Small intestine (tissue), 16 donors: ENCODE measurements at places on chromosomes 7 and 10. TPM values are rescaled to one million over a fixed set of nuclear protein-coding genes. Genes with fewer than 3 reads are reported as not detected.

DNA sequence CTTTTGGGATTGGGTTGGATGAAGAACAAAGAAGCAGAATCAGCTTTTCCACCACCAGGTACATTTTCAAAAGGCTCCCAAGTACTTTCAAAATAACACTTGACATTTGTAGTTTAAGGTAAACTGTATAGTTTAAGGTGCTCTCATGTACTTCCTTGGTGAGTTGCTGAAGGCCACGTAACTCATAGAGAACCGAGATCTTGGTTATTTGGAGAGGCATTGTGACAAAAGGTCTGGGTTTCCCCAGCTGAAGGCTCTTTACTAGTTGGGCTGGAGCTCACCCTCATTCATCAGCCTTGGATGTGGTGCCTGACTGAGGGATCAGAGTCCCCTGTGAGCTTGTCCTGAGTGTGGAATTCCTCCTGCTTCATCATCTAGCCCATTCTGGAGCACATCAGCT is 191.8 kb downstream of the TMEM178B start:
- no peak for DNase-seq
- no peaks in the 10 kb centered on the region for H3K36me3 ChIP-seq
- no peak overlapping the region for H3K4me3 ChIP-seq
- no peaks in the 10 kb centered on the region for H3K27me3 ChIP-seq
- no peaks in the 10 kb centered on the region for H3K4me1 ChIP-seq

DNA sequence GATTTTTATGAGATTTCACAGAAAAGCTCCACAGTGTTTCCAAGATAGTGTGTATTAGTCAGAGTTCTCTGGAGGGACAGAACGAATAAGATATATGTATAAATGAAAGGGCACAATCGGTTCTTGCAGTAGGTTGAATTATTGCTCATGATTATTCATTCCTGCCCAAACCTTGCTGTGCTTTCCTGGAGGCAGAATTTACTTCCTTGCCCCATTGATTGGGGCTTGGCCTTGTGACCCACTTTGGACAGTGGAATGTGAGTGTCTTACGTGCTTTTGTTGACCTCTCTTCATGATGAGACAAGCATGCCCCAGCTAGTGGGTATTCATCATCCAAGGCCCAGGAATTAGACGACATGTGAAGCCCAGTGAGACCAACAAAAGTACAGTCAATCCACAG is 53.0 kb upstream of the ABCB5 start:
- no peaks in the 10 kb centered on the region for H3K27me3 ChIP-seq
- H3K36me3 ChIP-seq, result no peaks in the 10 kb centered on the region
- DNase-seq, result no peak
- H3K4me3 ChIP-seq, result no peak overlapping the region
- H3K27ac ChIP-seq, result no peak overlapping the region

GRCh38 chr7:130350945-130351790 is 6.6 kb downstream of the CPA5 start:
- H3K27me3 ChIP-seq, result peaks cover 3% of the 10 kb centered on the region
- DNase-seq, result peak; percentile 31
- H3K4me3 ChIP-seq, result no peak overlapping the region
- H3K27ac ChIP-seq, result peak overlapping the region; percentile 39

Gene CACNA2D1
- 1.4 TPM for polyA plus RNA-seq

GRCh38 chr7:157320608-157320980 is 16.2 kb upstream of the DNAJB6 start:
- H3K4me3 ChIP-seq, result no peak overlapping the region
- no peaks in the 10 kb centered on the region for H3K36me3 ChIP-seq
- H3K4me1 ChIP-seq, result no peaks in the 10 kb centered on the region
- no peak for DNase-seq
- H3K27me3 ChIP-seq, result no peaks in the 10 kb centered on the region

Gene NEBL
- polyA plus RNA-seq, result 1.4 TPM

DNA sequence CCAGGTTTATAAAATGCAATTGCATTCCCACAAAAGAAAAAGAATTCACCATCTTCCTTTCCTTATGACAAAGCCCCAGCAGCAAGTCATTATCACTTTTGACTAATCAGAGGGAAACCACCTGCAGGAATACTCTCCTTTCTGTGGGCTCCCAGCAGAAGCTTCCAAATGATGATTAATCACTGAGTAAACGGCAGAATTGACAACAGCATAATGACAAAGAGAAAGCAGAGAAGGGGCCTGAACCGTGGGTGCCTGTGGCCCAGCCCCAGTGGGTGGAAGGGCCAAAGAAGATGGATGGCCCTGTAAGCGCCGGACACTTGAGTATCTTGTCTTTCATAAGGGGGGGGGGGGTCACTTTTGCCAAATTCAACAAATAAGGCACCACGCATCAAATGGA is 152.4 kb upstream of the NRBF2 start:
- no peak overlapping the region for H3K27ac ChIP-seq
- DNase-seq, result no peak
- H3K4me3 ChIP-seq, result no peak overlapping the region
- no peaks in the 10 kb centered on the region for H3K27me3 ChIP-seq

DNA sequence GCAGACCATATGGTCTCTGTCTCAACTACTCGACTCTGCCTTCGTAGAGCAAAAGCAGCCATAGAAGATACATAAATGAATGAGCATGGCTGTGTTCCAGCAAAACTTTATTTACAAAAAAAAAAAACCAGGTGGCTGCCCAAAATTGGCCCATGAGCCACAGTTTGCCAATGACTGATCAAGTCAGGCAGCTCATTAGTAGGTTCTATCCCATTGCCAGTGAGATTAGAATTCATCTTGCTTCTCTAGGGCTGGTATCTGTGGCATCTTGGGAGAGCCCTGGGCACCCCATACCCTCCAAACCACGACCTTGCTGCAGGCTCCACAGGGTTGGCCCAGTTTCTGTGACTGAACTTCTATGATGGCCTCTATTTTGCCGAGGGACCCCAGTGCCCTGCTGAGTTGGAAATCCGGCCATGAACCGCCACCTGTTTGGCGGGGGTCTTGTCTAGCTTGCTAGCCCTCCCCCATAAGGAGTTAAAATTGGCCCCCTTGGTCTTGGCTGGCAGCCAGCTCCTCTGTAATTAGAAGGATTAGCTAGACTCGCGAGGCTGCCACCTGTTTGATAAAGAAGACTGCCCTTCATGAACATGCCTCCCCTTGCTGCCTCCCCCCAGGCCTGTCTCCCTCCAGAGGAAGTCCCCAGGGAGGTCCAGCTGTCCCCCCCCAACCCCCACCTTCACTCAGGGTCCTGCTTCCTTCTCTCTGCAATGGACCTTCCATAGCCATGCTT is 83.9 kb downstream of the CHN2 start:
- DNase-seq, result no peak
- H3K36me3 ChIP-seq, result no peaks in the 10 kb centered on the region
- H3K27ac ChIP-seq, result no peak overlapping the region
- H3K4me1 ChIP-seq, result peaks cover 14% of the 10 kb centered on the region
- H3K27me3 ChIP-seq, result no peaks in the 10 kb centered on the region
- H3K4me3 ChIP-seq, result no peak overlapping the region

DNA sequence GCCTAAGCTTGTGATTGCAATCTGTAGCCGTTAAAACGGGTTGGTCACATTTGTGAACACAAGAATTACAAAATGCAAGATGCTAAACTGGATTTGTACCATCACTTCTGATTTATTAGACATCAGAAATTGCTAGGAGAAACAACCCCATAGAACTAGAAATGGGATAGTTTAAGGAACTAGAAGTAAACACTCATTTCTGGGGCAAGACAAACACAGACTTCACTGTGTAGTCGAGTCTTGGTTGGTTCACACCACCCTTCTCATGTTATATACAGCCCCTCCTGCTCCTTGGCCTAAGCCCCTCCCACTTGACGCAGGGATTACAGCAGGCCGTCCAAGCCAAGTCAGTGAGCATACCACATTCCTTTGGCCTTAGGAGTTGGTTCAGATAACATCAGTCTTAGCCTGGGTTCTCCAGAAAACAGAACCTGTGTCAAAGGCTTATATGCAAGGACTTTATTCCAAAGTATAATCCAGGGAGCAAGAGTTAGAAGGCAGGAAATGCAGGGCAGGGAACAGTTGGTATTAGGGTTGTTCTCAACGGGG is 2.0 kb upstream of the NRAP start:
- H3K4me3 ChIP-seq, result no peak overlapping the region
- H3K27ac ChIP-seq, result no peak overlapping the region
- no peaks in the 10 kb centered on the region for H3K36me3 ChIP-seq
- no peak for DNase-seq
- no peaks in the 10 kb centered on the region for H3K4me1 ChIP-seq

GRCh38 chr7:76294344-76295024 is 8.0 kb upstream of the HSPB1 start:
- peak overlapping the region; percentile 47 for H3K27ac ChIP-seq
- H3K4me1 ChIP-seq, result peaks cover 8% of the 10 kb centered on the region
- DNase-seq, result peak; percentile 92
- H3K4me3 ChIP-seq, result no peak overlapping the region
- H3K36me3 ChIP-seq, result no peaks in the 10 kb centered on the region

DNA sequence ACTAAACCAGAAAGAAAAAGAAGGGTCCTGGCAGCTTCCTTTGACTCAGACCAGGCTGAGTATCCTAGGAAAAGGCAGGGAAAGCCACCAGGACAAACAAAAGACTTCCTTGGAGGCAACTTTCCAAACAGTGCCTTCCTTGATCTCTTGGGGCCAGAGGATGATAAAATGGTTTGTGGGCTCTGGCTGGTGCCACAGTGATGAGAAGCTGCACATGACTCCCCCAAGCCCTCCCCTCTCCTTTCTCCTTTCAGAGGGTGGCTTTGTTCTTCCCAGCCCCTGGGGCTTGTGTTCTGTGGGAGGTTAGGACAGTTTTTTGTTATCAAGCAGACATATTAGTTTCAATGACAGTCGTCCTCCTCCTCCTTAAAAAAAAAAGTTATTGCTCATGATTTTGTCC is 183.2 kb downstream of the SEM1 start:
- DNase-seq, result no peak
- no peak overlapping the region for H3K4me3 ChIP-seq
- no peak overlapping the region for H3K27ac ChIP-seq
- no peaks in the 10 kb centered on the region for H3K36me3 ChIP-seq

DNA sequence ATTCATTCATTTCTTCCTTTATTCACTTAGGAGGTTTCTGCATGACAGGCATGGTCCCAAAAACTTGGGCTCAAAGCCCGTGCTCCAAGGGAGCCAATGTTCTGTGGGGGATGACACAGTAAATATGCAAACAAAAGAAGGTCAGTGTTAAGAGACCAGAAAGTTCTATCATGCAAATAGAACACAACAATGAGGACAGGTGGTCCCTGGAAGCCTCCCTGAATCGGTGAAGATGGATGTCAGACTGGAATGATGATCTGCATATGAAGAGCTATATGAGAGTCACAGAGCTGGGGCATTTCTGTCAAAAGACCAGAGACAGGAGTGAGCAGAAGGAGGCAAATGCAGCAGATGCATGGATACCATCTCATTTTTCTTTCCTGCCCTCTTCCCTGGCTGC is 129.0 kb downstream of the ABCA13 start:
- no peak overlapping the region for H3K4me3 ChIP-seq
- no peak overlapping the region for H3K27ac ChIP-seq
- no peaks in the 10 kb centered on the region for H3K27me3 ChIP-seq
- no peaks in the 10 kb centered on the region for H3K4me1 ChIP-seq
- H3K36me3 ChIP-seq, result no peaks in the 10 kb centered on the region

Gene TMEM273
- 3.0 TPM for polyA plus RNA-seq

Gene VIPR2
- polyA plus RNA-seq, result 1.2 TPM

Gene GIMAP6
- 13.8 TPM for polyA plus RNA-seq

- no peaks in the 10 kb centered on the region for H3K4me1 ChIP-seq
- no peak for DNase-seq
- H3K27me3 ChIP-seq, result no peaks in the 10 kb centered on the region
- H3K4me3 ChIP-seq, result no peak overlapping the region
Measured at GRCh38 chr7:145696071-145696470, 420.5 kb upstream of the CNTNAP2 start.

Gene NDUFA5
- polyA plus RNA-seq, result 69.4 TPM

DNA sequence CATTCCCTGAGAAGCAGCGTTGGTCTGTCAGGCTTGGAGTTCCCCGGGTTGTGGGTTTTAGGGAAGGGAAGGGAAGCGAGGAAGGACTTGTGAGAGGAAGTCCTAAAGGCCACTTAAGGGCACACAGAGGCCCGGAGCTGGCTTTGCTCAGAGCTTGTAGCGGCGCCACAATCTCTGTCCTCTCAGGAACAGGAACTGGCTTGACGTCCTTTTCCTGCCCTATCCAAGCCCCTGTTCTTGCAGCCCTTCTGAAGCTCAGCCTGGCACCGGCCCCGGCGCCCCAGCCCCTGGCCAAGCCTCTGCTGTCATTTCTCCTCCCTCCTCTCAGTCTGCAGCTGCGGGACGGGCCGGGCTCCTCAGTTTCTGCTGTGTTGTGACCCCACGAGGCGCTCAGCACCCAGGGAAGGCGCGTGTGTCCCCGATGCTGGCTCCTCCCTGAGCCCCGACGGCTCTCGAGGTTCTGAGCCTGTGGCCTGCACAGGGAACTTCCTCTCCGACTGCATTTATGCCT is at the start of gene GIMAP8:
Gene GIMAP8, plus strand, starts transcription at position 140 of the 511 bp plus-strand sequence. CDS start 16,069 bp downstream, outside the sequence.
- DNase-seq, result peak; percentile 15
- H3K27me3 ChIP-seq, result no peaks in the 10 kb centered on the region
- no peaks in the 10 kb centered on the region for H3K36me3 ChIP-seq
- peak within 1 kb of the TSS; percentile 32 for H3K4me3 ChIP-seq
- H3K4me1 ChIP-seq, result no peaks in the 10 kb centered on the region

Gene CTTNBP2
- 2.5 TPM for polyA plus RNA-seq

Gene UNCX
- not detected for polyA plus RNA-seq

Gene RPEL1
- 0.09 TPM for polyA plus RNA-seq

DNA sequence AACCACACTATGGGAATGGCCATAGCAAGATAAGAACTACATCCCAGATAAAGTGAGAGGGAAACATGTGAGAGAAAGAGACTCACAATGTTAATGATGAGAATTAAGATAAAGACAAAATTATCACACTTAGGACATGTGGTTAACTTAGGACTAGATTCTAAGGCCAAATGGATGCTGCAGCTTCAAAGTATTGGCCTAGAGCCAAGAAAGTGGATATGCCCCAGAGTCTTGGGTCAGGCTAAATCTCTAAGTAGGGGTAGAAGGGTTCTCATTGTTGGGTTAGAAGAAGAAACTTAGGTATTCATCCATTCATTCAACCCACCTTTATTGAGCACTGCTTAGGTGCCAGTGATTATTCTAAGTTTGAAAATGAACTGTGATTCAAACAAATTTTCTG is 818.0 kb downstream of the PHTF2 start:
- no peak for DNase-seq
- no peak overlapping the region for H3K4me3 ChIP-seq
- H3K36me3 ChIP-seq, result no peaks in the 10 kb centered on the region
- no peak overlapping the region for H3K27ac ChIP-seq

Gene FGF8
- polyA plus RNA-seq, result not detected

GRCh38 chr7:116710764-116711452 is 38.9 kb downstream of the MET start:
- H3K36me3 ChIP-seq, result no peaks in the 10 kb centered on the region
- no peak overlapping the region for H3K27ac ChIP-seq
- H3K4me3 ChIP-seq, result no peak overlapping the region
- no peaks in the 10 kb centered on the region for H3K27me3 ChIP-seq

DNA sequence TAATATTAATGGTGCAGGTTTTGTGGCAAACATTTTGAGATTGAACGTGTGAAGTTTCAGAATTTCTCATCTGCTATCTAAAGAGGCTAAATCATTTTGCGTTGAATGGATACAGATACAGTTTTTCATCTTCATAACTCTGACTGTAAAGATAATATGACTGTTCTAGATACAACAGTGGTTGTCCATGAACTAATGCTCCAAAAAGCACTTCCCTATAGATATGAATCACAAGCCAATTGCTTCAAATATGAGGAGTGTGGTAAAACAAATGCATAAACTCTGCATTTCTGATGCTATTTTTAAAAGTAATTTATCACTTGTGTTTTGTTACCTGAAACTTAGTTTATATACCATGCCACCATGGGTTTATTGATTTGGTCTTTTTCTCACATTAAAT is 750.1 kb downstream of the MAGI2 start:
- H3K4me3 ChIP-seq, result no peak overlapping the region
- H3K27me3 ChIP-seq, result no peaks in the 10 kb centered on the region
- H3K27ac ChIP-seq, result no peak overlapping the region
- DNase-seq, result no peak
- H3K36me3 ChIP-seq, result no peaks in the 10 kb centered on the region
